MV-4-11 (cell line): ENCODE measurements at places on chromosomes 5 and 9.

- no peak for DNase-seq
These were observed 30.9 kb downstream of the S1PR3 start for GRCh38 chr9:89022001-89022759.

- DNase-seq: no peak
These were observed 154.0 kb downstream of the PAX5 start for GRCh38 chr9:36880075-36880474.

DNA sequence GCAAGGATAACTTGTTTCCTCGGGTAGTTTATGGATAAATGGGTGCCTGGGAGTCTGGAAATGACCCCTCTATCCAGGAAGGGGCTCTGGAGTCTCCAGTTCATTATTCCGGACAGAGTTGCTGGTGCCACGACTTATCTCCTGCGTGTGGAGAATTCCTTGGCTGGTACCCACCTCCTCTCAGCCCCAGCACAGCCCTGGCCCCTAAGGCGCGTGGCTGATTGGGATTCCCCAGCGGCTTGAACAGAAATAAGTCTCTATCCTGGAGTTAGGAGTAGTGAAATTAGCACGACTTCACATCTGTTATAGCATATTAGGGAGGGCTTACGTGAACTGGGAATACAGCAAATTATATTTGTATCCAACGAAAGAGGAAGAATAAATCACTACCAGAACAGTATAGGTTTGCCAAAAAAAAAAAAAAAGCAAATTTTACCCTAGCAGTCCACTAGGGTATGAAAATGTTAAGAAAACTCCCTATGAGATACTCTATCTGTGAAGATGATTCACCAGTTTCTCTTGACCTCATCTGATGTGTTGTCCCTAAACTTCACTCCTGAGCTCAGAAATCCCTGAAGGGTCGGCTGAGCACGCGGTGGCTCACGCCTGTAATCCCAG lies 172.5 kb upstream of the OTULINL start:
- DNase-seq: no peak

DNA sequence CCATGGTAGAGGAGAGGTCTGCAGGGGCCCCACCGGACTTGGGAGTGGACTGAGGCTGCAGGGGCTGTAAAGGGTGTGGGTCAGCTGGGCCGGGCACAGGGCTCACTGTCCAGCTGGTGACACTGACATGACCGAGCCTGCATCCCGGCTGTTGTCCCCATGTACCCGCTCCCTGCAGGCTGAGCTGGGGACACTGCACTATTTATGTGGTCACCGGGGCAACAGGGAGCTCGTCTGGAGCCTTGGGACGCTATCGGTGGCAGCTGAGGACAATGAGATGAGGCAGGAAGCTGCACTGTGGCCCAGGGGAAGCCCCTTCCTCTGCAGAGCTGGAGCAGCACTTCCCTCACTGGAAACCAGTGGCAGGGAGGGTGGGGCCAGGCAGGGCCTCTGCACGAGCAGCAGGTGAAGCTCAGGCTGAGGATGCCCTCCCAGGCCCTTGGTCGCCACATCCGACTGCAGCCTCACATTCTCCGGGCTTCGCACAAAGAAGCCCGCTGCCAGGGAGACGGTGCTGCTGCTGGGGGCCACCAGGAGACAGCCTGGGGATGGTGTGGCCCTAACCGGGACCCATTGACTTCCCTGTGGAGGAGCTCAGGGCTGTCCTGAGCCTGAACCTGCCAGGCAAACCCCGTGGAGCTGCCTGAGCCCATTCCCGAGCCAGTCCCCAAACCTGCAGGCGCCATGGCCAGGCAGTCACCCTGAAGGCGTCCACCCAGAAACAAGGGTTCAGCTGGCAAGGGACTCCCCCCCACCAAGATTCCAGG lies 26.4 kb downstream of the ZDHHC11B start:
- no peak for DNase-seq

DNA sequence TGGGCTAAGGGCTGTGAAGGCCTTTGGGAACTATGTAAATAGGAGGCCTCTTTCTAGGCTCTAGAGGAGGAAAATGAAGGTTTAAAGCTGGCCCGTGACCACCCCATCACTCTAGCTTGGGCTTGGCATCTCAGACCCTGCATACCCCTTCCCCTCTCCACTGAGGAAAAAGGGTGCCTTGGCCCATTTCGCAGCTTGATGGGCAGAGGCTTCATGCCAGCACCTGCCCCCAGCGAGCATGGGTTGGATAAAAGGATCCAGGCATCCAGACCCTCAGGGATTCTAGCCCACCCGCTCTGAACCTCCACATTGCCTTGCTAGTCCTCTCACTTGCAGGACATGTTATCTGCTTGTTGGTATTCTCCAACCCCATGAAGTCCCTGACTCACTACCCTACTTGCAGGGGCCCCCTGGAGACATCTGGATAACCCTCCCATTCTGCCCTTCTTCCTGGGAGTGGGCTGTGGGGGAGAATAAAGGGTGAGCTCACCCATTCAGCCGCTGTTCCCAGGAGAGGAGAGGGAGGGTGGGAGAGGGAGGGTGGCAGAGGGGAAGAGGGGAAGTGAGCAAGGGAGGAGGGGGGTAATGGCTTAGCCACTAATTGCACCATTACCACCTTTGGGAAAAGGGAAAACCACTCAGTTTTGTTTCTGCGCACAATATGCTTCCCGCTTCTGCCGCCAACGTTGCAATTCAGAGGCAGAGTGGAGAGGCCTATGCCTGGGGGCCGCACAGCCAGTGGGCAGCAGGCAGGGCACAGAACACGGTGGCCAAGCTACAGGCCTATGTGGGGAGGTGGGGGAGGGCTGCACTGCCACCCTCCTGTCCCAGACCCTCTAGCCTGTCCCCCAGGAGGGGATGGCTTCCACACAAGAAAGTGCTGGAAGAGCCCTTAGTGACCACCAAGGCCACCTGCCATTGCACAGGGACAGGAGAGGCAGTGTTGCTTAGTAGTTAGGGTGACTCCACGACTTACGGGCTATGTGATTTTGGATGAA lies 2.1 kb upstream of the CAMK2A start:
- peak; percentile 48 for DNase-seq

DNA sequence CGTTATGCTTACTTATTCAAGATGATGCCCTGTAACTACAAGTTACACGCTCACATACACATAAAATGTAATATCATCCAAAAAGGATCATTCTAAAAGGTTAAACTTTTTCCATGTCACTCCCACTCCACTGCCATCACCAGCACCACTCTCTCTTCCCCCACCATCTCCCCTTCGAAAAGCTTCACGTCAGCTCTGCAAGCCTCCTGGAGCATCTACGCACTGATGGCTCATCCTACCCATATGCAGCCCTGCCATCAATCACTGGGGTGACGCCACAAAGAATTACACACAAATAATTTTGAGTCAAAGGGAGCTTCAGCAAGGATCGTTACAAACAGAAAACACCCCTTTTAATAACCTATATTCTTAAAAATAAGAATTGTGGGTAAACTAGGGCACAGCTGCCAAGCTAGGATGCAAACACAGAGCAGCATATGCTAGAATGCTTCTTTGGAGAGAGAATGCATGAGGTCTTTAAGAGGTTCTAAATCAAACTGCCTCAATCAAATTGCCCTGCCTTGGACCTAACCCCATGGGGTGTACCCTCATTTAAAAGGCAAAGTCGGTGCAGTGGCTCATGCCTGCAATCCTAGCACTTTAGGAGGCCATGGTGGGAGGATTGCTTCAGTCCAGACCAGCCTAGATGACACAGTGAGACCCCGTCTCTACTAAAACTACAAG lies 56.1 kb downstream of the SHB start:
- no peak for DNase-seq

DNA sequence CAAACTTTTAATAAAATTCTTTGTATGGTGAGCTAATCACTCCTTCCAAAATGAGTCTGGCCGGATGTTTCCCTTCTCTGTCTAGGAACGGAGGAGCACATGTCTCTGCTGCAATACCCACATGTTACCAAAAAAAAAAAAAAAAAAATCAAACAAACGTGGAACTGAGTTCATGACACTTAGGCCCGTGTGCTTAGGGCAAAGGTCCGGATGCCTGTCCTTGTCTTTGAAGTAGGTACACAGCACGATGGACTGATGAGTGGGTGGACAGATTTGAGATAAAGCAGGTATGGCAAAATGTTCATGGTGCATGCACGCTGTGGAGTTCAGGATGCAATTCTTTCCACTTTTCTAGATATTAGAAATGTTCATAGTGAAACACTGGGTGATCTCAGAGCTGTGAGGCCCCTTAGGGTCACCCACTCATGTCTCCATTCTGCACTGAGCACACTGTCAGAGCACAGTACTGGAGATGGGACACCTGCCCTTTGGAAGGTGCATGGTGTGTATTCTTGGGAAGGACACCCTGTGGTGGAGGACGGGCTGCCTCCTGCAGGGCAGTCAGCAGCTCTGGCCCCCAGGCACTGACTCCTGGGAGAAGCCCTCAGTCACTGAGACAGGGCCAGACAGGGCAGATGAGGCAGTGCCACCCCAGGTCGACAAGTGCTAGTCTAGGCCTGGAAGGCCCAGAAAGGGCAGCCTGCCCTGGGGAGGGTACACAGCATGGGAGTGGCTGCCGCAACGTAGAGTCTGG lies 43.6 kb downstream of the GADD45G start:
- no peak for DNase-seq

GRCh38 chr5:149790276-149790675 lies 60.2 kb downstream of the PPARGC1B start:
- no peak for DNase-seq

GRCh38 chr5:172579403-172579990 lies 61.6 kb upstream of the NEURL1B start:
- DNase-seq: no peak

GRCh38 chr5:140240987-140241706 lies 61.8 kb downstream of the PFDN1 start:
- DNase-seq: no peak

GRCh38 chr5:1724822-1725602 lies 74.6 kb downstream of the MRPL36 start:
- no peak for DNase-seq

- DNase-seq: no peak
These were observed 4.0 kb upstream of the VCAN start for GRCh38 chr5:83467371-83468035.

GRCh38 chr5:130992621-130993020 lies 172.4 kb downstream of the HINT1 start:
- no peak for DNase-seq

GRCh38 chr9:82146677-82147076 lies 158.1 kb downstream of the SPATA31D1 start:
- no peak for DNase-seq

GRCh38 chr5:113446358-113446927 lies 11.7 kb upstream of the TSSK1B start:
- no peak for DNase-seq

DNA sequence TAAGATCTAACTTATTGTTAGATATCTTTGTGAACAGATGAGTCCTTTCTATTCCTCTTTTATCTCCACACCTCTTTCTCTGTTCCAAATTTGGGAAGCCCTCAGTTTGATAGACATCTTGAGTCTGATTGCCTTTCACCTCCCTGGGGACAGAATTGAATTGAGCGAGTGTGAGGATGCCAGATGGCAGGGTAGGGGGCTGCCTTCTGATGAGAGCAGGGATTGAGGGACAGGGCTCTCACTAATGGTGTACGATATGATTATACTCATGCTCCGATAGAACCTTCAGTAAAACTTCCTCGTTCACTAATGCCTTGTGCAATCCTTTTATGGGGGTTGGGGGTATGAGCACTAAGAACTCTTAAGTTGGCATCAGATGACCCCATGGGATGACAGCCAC lies 172.1 kb upstream of the DAP start:
- no peak for DNase-seq

GRCh38 chr9:34985311-34985899 lies 4.1 kb upstream of the DNAJB5 start:
- DNase-seq: peak; percentile 26

- peak; percentile 44 for DNase-seq
These were observed 102.3 kb upstream of the PHYKPL start for GRCh38 chr5:178334861-178335260.

DNA sequence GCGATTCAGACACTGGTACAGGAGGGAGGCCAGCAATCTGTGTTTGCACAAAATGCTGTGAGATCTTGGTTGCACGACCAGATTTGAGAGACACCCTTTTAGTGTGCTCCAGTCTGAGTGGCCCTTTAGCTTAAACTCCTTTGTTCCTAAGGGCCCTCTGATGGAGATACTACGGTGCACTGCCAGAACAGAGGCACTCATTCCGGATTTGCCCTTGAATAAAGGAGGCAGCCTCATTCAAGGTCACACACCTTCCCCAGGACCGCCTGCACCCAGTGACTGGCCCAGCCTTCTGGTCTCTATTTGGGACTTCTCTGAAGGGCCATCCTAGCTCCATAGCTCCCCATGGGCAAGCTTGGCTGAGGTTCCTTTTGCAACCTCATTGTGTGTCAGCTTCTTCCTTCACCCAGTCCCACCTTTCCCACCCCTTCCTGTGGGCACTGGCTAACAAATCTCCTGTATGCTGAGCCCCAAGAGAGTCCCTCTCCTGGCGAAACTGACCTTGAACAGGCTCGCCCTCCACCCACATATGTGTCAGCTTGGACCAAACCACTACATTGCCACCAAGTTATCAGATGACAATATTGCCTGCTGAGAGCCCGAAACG lies 191.7 kb downstream of the GABBR2 start:
- no peak for DNase-seq

DNA sequence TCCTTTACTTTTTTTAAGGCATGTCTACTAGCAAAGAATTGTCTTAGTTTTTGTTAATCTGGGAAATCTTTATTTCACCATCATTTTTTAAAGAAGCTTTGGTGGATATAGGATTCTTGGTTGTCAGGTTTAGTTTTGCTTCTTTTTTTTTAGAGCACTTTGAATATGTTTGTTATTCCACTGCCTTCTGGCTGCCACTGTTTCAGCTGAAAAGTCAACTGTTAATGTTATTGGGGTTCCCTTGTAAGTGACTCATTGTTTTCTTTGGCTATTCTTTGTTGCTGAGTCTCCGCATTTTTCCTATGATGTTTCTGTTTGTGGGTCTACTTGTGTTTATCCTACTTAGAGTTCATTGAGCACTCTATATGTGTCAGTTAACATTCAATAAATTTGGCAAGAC lies 44.4 kb downstream of the PHAX start:
- no peak for DNase-seq

GRCh38 chr9:122221183-122221811 lies 7.5 kb downstream of the LHX6 start:
- DNase-seq: no peak

- no peak for DNase-seq
These were observed 122.8 kb upstream of the DHFR start for GRCh38 chr5:80777347-80778287.

DNA sequence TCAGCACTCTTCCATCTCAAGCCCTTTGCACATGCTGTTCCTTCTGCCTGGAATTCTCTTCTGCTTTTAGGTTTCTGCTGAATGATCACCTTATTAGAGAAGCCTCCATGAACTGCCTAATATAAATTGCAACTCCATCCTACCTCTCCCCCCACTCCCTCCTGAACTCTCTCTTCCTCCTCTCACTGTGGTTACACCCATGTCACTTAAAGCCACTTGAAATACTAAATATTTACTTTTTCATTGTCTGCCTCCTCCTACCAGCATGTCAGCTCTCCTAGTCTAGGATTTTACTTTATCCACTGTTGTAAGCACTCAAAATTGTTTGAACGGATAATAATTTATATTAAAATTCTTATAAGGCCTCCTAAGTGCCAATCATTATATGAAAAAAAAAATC lies 43.8 kb downstream of the ACTL7B start:
- no peak for DNase-seq
